Stimulated activated CD4-positive, alpha-beta T cell treated with anti-CD3 and anti-CD28 coated beads, Interleukin-4, amount 100 ng/mL, for 4 hours (primary cell): ENCODE measurements at places on chromosomes 11 and 22.

GRCh38 chr22:26287382-26288225 lies 118.3 kb downstream of the SEZ6L start:
- DNase-seq, result no peak

DNA sequence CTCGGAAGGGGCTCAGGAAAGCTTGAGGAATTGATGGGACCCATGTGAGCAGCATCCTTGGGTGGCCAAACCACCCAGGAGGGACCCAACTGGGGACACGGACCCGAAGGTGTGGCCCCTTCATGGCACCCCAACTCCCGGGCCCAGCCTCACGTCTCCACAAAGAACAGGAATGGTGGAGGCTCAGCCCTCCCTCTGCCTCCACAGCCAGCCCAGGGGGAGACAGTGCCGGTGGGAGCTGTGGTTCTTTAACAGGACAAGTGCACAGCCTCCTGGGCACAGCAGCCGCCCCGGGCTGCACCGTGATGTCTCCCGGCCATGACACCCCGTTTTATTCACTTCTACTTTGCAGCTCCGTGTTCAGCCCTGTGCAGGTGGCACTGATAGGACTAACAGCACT lies 587.2 kb downstream of the BRD1 start:
- DNase-seq, result no peak

- no peak for DNase-seq
Observed at GRCh38 chr22:32794449-32795213, 6.9 kb upstream of the TIMP3 start.

DNA sequence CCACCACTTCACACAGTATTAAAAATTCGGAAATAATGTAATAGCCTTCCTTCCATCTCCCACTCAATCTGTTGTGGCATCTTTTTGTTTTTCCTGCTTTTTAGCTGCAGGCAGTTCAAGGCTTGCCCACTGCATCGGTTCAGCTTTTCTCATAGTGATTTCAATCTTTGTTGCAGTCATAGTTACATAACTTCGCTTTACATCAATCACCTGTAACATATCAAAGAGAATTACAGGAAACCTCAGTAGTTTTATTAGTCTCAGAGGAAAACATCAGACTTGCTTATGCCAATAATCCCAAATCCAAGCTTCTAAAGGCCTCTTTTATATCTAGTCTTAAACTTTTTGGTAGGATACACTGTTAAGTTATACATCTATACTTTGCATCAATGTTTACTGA lies 20.5 kb downstream of the CHORDC1 start:
- no peak for DNase-seq

GRCh38 chr11:100830978-100831732 lies 144.1 kb downstream of the ARHGAP42 start:
- no peak for DNase-seq

- DNase-seq, result no peak
Observed at GRCh38 chr11:59263225-59263894, 50.6 kb upstream of the MPEG1 start.

- no peak for DNase-seq
Observed at GRCh38 chr22:44389181-44389580, 76.4 kb upstream of the SHISAL1 start.

- DNase-seq, result no peak
Observed at GRCh38 chr11:11148596-11148995, 204.5 kb downstream of the CSNK2A3 start.

DNA sequence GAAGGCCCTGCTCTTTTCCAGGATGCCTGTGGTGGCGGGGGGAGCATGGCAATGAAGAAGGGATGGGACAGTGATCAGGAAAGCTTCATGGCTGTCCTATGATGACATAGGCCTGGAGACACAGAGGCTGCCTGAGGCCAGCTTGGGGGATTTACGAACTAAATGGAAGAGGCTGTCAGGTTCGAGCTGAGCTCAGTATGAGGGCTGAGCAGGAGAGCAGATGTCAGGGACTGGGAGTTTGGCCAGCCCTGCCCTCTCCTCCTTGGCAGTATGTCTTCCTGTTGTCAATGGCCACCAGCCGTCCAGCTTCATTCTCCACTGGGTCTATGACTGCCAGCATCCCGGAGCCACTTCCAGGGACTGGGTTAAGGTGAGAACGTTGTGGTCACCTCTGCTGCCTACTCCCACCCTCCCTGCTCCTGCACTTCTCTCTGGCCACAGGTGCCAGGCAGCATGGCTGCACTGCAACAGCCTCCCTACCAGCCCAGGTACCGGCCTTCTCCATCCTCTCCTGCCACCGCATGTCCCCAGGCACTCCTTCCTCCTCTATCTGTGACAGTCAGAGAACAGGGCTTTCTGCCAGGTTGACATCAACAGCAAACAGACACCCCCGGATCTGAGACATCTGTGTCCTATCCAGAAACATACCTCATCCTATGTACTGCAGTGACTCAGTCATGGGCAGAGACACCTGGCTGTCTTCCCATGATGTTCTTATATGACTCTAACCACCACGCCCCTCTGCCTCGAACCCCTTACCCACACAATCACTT lies 75.1 kb downstream of the KIRREL3 start:
- no peak for DNase-seq

DNA sequence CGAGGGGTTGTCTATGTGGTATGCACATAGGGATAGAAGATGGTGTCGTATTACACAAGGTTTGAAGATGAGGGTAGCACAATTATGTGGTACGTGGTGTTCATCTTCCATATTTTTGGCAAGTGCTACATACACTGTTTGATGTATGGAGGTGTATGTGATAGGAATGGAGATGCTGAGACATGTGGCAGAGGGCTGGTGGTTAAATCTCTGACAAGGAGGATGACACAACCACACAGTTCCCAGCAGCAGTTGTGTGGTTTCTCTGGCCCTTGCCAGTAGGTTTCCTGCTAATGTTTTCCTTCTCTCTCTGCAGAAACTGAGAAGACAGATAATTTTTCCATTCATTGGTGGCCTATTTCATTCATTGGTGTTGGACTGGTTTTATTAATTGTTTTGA lies 17.0 kb downstream of the NCR3LG1 start:
- no peak for DNase-seq

DNA sequence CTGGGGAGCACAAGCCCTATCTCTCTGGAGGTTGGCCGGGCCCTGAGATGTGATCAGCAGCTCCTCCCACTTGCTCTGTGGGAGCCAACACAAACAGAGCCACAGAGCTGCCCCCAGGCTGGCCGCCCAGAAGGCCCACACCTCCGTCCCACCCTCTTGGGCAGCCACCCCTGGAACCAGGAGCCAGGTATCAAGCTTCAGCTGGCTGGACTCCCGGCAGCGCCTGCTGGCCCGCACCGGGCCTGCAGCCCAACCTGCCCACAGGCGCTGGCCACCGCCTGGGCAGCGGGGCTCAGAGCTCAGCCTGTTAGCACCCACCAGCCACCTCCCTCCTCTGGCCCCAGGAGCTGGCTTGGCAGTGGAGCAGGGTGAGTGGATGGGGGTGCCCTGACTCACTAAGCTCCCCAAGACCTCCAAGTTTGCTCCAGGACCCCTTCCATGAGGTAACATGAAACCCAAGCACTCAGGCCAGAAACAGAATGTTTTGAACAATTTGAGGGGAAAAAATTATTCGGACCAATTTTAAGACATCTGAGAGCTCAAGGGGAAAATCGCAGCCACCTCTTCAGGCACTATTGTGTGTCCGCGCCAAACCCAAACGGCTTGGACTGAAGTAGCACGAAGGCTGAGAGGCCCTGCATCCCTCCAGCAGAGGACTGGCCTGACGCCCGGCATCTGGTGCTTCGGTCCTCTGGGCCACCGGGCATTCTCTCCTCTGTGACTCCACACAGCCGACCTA lies 450.8 kb downstream of the SOX6 start:
- no peak for DNase-seq

GRCh38 chr11:119785131-119785530 lies 56.1 kb upstream of the NECTIN1 start:
- DNase-seq, result no peak

DNA sequence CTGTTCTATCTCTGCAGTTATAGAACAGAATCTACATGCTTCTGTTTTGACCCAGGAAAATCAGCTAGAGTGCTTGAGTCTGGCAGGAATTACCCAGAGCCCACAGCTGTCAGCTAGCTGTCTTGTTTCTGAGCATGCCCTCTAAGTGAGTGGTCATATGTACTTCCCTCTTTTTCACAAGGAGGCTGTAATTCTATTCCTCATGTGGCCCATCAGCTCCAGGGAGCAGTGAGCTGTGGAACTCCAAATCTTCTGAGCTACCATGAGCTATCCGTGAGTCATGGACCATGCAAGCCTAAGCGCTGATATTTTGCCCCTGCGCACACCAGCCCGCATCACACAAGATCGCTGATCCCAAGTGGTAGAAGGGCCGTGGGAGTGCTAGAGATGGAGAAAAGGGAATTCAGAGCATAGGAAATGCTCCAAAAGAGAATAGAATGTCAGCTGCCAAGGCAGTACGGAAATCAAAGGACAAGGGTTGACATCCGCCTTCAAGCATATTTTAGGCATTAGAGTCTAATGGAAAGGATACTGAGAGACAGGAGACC lies 5.4 kb downstream of the FJX1 start:
- DNase-seq, result no peak

- no peak for DNase-seq
Observed at GRCh38 chr11:105401269-105401809, 208.5 kb upstream of the GRIA4 start.

DNA sequence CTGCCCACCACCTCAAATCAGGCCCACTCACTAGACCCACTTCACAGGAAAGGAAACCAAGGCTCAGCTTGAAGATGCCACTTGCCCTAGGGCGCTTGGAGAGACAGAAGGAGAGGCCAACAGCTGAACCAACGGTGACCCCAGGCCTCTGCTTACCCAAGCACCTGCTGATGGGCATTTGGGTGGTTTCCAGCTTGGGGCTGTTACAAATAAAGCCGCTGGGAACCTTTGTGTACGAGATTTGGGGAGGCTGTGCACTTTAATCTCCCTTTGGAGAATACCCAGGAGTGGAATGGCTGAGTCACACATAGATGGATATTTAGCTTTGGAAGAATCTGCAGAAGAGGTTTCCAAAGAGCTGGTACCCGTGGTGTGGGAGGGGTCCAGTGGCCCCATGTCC lies 50.9 kb upstream of the LINC01488 start:
- DNase-seq, result no peak

GRCh38 chr11:120581313-120581712 lies 69.8 kb downstream of the GRIK4 start:
- no peak for DNase-seq

DNA sequence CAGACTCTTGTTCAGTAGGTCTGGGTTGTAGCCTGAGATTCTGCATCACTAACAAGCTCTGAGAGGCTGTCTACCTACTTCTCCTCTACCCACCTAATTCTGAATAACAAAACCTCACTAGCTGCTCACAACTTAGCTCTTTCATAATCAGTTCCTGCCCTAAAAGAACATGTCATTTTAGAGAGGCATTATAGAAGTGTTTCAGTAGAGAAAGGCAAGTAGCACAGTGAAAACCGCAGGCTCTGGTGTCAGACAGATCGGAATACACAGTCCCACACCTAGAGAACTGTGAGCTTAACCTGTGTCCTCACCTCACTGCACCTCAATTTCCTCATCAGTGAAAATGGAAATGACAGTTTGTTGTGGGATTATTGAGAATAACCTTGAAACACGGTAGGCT lies 1337.6 kb upstream of the TENM4 start:
- DNase-seq, result no peak
